ENCODE measurements at places on chromosomes 12 and 14.

DNA sequence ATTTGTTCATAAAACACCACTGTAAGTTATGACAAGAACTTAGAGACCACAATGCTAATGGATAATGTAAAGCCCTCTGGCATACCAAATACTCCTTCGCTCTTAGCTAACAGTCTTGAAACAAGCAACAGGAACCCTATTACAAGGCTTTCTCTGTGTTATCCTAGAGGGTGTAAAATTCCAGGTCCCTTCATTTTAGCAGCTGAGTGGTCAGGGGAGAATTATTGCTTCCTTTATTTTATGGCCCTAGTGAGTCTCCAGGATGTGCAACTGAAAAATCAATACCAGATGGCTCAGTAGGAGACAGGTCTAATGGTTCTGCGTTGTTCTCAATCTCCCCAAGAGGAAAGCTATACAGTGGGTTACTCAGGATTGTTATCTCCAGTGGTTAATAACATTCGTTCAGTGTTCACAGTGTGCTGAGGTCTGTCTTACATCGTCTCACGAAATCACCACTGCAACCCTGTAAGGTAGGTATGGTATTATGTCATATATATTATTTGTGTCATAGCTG lies 172.7 kb upstream of the CNOT2 start:
- DNase-seq = no peak

GRCh38 chr12:33184161-33184560 lies 255.5 kb downstream of the SYT10 start:
- no peak for DNase-seq

GRCh38 chr12:3054374-3054773 lies 22.8 kb upstream of the TSPAN9 start:
- DNase-seq = no peak

DNA sequence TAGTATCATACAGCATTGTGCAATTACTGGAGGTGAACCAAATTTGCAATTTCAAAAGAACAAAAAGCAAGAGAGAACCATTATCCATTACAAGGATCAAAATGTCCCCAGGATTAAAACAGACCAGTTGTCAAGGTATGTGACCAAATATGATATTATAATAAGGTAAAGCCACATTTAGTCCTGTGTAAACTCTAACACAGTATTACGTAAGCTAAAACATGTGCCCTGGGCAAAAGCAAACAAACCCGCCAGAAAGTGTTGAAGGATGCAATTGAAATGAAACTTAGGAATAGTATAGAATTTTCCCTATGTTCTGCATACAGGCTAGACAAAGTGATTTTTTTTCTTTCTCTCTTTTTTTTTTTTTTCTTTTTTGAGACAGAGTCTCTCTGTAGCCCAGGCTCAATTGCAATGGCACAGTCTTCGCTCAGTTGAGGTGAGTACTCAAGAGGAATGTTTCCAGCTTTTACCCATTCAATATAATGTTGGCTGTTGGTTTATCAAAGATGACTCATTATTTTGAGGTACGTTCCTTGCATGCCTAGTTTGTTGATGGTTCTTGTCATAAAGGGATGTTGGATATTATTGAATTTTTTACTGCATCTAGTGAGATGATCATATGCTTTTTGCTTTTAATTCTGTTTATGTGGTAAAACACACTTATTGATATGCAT lies 137.1 kb upstream of the FOXG1 start:
- DNase-seq = no peak

DNA sequence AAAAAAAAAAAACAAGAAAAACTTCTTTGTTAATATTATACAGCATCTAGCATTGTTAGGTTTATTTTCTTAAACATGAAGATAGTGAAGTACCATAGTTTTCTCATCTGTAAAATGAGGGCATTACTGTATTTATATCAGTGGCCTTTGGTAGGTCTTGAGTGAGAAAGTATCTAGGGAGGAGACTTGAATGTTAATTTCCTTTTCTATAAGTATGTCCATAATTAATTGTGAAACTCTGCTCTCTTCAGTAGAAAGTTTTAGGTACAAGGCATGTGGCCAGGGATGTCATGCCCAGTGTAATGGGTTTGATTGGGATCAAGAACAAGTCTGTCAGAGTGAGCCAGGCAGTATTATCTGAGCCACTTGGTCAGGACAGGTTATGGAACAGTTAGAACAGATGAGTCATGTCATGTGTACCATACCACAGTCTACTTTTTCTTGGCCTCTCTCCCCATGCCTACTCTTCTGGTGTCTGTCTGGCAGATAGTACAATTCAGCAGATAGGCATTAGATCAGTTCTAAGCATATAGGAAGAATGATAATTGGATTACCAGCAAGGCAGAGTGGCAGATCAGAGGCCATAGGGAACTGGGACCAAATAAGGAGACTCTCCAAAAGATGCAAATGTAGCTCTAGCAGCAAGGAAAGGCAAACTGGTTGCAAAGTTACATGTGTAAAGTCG lies 30.4 kb downstream of the FBXO34 start:
- DNase-seq = no peak

DNA sequence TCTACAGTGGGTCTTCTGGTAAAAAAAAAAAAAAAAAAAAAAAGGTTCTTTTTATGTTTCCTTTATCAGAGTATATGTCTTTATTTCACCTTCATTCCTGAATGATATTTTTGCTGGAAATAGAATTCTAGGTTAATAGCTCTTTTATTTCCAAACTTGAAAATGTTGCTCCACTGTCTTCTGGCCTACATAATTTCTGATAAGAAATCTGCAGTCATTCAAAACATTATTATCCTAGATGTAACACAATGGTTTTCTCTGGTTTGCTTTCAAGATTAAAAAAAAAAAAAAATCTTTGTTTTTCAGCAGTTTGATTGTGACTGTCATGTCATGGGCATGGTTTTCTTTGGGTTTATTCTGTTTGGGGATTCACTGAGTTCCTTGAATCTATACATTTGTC lies 19.5 kb downstream of the DCP1B start:
- DNase-seq = no peak

- DNase-seq = no peak
These were observed 4.5 kb upstream of the ARF3 start for GRCh38 chr12:48961801-48962200.

- no peak for DNase-seq
These were observed 90.3 kb downstream of the USP15 start for GRCh38 chr12:62350554-62350953.

- DNase-seq = no peak
These were observed 100.4 kb downstream of the IRF2BPL start for GRCh38 chr14:76927971-76928700.

DNA sequence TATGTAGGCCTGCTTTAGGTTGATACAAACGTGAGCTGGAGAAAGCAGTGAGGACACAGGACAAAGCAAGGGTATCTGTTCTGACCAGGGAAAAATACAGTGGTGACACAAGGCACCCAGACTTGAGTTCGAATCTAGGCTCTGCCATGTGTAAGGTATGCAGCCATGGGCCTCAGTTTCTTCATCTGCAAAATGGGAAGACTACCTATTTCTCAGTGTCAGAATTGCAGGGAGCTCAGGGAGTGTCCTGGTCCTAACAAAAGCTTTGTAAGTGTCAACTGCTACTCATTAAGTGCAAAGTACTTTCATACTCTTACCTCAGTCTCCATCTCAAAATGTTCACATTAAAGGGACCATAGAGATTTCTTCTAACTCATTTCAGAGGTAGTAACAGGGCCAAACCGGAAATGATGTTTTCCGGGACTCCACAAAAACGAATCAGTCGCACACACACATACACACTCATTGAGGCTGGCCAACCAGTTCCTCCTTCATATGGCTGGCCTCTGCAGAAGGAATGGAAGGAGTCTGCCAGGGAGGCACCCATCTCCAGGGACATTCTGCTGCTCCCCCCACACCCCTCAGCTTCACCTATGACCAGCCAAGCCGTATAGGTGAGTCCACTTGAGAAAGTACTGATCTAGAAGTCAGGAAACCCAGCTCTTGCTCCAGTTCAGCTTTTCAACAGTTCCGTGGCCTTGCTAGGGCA lies 7.8 kb downstream of the CTDSP2 start:
- DNase-seq = no peak

GRCh38 chr12:5565933-5566599 lies 134.2 kb downstream of the NTF3 start:
- DNase-seq = no peak

GRCh38 chr14:93040982-93041381 lies 74.7 kb downstream of the ITPK1 start:
- DNase-seq = no peak

GRCh38 chr12:92921877-92922276 lies 7.2 kb downstream of the EEA1 start:
- no peak for DNase-seq

- DNase-seq = no peak
These were observed 10.2 kb upstream of the RNASE10 start for GRCh38 chr14:20494935-20495766.

GRCh38 chr14:63468294-63468693 lies 74.9 kb downstream of the PPP2R5E start:
- DNase-seq = no peak

GRCh38 chr12:127126260-127126628 lies 1140.7 kb upstream of the TMEM132C start:
- DNase-seq = no peak

DNA sequence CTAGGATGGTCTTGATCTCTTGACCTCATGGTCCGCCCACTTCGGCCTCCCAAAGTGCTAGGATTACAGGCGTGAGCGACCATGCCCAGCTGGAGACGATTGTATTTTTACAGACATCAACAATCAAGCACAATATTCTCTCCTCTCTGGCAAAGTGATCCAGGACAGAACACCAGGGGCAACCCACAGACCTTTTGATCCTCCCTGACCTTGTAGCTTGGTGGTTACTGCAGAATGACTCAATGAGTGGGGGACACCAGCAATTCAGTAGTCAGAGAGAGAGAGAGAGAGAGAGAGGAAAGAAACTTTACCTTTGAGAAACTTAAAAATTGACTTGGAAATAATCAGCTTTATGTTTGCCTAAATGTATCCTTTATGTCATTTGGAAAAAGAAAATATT lies 51.2 kb downstream of the DRAM1 start:
- DNase-seq = no peak

DNA sequence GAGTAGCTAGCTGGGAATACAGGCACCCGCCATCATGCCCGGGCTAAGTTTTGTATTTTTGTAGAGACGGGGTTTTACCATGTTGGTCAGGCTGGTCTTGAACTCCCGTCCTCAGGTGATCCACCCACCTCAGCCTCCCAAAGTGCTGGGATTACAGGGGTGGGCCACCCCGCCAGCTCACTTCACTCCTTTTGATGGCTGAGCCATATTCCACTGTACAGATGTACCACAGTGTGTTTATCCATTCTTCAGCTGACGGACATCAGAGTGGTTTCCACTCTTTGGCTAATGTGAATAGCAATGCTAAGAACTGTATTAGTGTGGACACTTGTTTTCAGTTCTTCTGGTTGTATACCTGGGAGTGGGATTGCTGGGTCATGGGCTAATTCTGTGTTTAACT lies 29.5 kb downstream of the SNRNP35 start:
- no peak for DNase-seq

GRCh38 chr12:58528271-58528670 lies 392.0 kb downstream of the LRIG3 start:
- DNase-seq = no peak

- DNase-seq = no peak
These were observed 243.9 kb upstream of the LRIG3 start for GRCh38 chr12:59164226-59164625.

DNA sequence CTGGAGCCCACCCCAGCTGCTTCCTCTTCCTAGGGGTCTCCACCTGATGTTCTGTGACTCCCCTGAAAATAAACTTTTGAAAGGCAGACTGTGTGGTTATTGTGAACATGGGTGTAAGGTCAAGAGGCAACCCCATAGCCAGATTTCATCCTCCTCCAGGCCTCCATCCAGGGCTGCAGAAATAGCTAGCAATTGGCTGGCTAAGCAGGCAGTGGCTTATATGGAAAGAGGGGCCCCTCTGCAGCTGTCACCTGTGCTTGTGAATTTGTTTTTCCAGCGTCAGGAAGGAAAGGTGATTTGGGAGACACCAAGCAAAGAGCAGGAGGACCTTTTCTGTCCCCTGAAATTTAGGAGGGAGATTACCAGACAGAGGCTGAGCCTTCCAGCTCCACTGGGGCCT lies 55.8 kb downstream of the ZFP36L1 start:
- no peak for DNase-seq

DNA sequence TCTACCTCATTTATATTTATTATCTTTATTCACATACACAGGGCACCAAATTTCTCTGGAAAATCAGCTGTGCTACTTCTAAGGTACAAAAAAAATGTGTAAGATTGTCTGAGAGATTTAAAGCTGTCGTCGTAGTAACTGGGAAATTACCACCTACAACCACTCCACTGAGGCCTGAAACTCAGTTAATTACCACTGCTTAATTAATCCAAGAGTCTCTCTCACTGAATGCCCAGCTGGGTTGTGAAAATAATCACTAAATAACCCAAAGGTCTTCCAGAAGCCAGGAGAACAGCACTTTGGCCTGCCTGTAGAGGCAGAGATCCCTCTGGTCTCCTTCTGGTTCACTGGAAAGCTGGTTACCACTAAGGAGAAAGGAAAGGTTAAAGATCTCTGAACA lies 207.2 kb upstream of the TMPO start:
- DNase-seq = no peak

DNA sequence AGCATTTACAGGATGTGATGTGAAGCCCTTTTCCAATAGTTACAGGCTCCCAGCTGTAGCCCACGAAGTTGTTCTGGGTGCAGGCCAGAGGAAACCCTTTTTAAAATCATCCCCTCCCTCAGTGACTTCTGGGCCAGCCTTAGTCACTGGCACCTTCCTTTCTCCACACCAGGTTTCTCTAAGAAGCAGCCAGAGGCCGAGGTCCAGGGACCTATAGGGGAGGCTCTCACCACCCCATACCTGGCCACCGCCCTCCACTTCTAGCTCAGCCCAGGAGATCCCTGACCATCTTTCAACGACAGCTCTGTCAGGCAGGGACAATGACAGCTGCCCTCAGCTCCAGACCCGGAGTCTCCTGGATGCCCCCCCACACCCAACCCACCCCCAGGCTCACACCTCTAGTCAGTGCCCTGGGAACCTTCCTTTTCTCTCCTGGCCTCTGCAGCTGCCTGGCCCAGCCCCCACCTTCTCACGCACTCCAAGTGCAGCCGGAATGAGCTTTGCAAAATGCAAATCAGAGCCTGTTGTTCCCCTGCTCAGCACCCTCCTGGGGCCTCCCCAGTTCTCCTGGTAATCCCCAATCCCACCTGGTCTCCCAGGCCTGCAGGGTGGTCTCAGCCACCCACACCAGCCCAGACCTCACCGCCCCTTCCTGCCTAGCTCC lies 46.7 kb downstream of the TESC start:
- no peak for DNase-seq

Data from stimulated activated naive CD4-positive, alpha-beta T cell (primary cell).